ENCODE measurements at places on chromosomes 3 and 15. TPM values are rescaled to one million over a fixed set of nuclear protein-coding genes. Genes with fewer than 3 reads are reported as not detected.

DNA sequence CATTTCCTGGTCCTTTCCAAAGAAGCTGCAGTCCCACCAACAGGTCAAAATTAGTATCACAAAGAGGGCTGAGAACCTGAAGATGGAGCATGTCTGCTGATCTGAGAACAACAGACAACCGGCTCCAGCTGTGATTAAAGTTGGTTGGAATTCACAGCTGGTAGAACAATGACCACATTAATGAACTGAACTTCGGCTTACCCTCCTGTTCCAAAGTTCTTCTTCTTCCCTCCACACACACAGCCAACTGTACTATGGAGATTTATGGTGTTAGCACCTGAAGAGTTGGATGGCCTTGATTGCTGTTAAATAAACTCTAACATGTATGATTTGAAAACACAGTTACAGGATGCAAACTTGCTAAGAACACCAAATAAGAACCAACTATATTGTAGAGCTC, 27.4 kb upstream of the ROPN1 start:
- no peak overlapping the region for H3K4me3 ChIP-seq
- no peak overlapping the region for H3K27ac ChIP-seq
- H3K4me1 ChIP-seq: no peaks in the 10 kb centered on the region
- peaks cover 25% of the 10 kb centered on the region for H3K27me3 ChIP-seq
- DNase-seq: no peak
- H3K36me3 ChIP-seq: no peaks in the 10 kb centered on the region

DNA sequence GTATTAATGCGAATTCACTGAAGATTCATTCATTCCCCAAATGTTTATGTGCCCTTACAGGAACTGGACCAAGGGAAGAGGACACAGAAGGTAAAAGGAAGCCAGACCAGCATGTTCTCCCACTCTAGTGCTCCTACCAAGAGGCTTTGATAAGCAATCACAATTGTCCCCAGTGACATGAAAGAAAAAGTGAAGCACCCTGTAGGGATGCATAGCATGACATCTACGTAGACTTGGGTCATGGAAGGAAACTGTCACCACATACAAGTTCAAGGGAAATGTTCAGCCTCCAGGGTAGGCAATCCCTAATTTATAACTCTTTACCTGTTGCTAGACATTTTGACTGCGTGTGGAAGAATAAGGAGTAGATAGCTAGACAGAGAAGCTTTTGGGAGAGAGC, 348.6 kb upstream of the MCTP2 start:
- H3K4me1 ChIP-seq: no peaks in the 10 kb centered on the region
- no peak overlapping the region for H3K4me3 ChIP-seq
- H3K27me3 ChIP-seq: no peaks in the 10 kb centered on the region
- no peaks in the 10 kb centered on the region for H3K36me3 ChIP-seq
- DNase-seq: no peak

The GP5 gene
- total RNA-seq: 0.18 TPM

- DNase-seq: peak; percentile 11
- no peak overlapping the region for H3K27ac ChIP-seq
- no peak overlapping the region for H3K4me3 ChIP-seq
- peaks cover 53% of the 10 kb centered on the region for H3K4me1 ChIP-seq
- no peaks in the 10 kb centered on the region for H3K36me3 ChIP-seq
Measured at GRCh38 chr15:99437315-99438223, 128.2 kb upstream of the MEF2A start.

GRCh38 chr15:74378848-74379247, 11.4 kb upstream of the CYP11A1 start:
- H3K36me3 ChIP-seq: no peaks in the 10 kb centered on the region
- peak overlapping the region; percentile 13 for H3K27ac ChIP-seq
- H3K4me1 ChIP-seq: peaks cover 52% of the 10 kb centered on the region
- no peak overlapping the region for H3K4me3 ChIP-seq
- no peaks in the 10 kb centered on the region for H3K27me3 ChIP-seq

The WNT5A gene
- total RNA-seq: not detected

DNA sequence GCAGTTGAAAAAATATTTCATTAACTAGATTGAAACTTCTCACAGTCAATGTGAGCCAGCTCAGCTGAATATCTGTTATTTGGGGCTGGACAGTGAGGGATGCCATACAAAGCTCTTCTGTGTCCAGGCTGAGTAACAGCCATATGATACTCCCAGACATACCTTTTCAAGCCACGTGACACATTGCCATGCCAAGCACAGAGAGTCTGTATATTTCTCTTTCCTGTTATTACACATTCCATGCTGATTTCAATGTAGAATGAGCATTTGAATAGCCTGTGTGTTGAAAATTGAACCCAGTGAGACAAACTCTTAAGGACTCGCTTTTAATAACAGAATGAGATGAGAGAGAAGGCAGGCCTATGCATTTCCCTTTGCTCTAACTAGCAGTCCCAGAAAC, 334.7 kb upstream of the RASGRP1 start:
- no peak for DNase-seq
- H3K27me3 ChIP-seq: no peaks in the 10 kb centered on the region
- H3K36me3 ChIP-seq: no peaks in the 10 kb centered on the region
- no peak overlapping the region for H3K4me3 ChIP-seq
- H3K27ac ChIP-seq: no peak overlapping the region

GRCh38 chr3:190534386-190534785, 20.5 kb downstream of the IL1RAP start:
- no peak for DNase-seq
- H3K4me1 ChIP-seq: no peaks in the 10 kb centered on the region
- no peak overlapping the region for H3K27ac ChIP-seq
- no peaks in the 10 kb centered on the region for H3K36me3 ChIP-seq
- H3K27me3 ChIP-seq: no peaks in the 10 kb centered on the region
- H3K4me3 ChIP-seq: no peak overlapping the region

- DNase-seq: no peak
- no peaks in the 10 kb centered on the region for H3K27me3 ChIP-seq
- H3K27ac ChIP-seq: no peak overlapping the region
- H3K36me3 ChIP-seq: no peaks in the 10 kb centered on the region
- no peak overlapping the region for H3K4me3 ChIP-seq
Measured at GRCh38 chr3:139122221-139122581, 77.5 kb upstream of the PRR23C start.

The ADCY5 gene
- total RNA-seq: not detected

DNA sequence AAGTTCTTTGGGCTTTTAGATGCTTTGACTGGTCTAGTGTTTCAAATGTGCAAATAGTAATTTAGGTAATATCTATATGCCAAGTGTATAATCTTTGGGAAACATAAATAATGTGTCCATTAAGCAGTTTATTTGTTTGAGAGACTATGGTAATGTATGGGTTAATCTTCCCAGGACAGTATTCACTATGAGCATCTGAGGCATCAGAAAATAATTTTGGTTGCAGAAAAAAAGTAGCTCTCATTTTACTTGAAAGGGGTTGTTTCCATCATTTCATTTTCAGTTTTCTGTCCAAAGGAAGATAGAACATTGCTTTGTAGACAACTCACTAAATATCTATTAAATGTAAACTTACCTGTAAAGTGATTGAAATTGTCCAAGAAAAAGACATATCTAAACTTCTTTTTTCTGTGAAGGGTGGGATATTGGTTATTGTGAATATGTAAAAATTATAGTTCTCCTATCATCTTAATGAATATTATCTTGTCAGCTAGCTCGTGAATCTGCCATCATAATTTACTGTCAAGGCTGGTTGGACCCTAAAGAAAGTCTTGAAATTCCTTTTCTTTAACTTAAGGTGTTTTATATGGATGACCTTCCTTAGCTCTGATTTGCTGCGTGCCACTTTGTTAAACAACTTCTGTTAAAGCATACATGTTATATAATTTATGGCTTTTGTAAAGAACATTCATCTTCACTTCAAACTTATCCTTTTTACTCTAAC, 108.8 kb downstream of the EPHA3 start:
- no peak overlapping the region for H3K4me3 ChIP-seq
- no peak overlapping the region for H3K27ac ChIP-seq
- H3K36me3 ChIP-seq: no peaks in the 10 kb centered on the region
- no peak for DNase-seq

The GUCA1C gene
- total RNA-seq: not detected

DNA sequence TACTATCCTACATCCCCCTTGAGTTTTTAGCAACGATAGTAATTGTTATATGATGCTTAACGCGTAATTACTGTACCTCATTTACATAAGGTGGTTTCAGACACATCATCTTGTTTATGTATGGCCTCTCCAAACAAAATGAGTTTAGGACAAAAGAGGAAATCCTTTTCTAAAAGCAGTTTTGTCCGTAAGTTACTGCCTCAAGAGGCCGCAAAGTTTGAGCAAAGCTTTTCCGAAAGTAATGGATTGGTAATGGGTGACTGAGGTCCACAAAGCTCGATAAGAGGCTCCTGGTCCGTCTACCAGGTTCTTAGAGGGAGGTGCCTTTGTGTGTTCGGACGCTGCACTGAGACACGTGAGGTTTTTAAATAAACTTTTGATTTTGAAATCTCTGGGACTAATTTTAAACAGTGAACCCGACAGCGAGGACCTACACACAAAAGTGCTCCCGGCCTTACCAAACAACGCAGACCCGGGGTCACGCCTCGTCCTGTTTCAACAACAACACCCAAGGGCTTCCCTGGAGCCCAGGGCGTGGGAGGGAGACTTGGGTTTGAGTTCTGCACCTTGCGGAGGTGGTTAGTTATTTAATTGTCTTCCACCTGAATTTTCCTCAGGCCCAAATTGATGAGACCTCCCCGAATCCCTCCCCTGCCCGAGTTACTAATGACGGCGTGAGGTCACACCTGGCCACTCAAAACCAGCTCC, 456 bp upstream of the C15orf61 start:
- peaks cover 11% of the 10 kb centered on the region for H3K36me3 ChIP-seq
- H3K27ac ChIP-seq: peak overlapping the region; percentile 89
- peaks cover 22% of the 10 kb centered on the region for H3K4me1 ChIP-seq
- no peak for DNase-seq
- peak overlapping the region; percentile 91 for H3K4me3 ChIP-seq

DNA sequence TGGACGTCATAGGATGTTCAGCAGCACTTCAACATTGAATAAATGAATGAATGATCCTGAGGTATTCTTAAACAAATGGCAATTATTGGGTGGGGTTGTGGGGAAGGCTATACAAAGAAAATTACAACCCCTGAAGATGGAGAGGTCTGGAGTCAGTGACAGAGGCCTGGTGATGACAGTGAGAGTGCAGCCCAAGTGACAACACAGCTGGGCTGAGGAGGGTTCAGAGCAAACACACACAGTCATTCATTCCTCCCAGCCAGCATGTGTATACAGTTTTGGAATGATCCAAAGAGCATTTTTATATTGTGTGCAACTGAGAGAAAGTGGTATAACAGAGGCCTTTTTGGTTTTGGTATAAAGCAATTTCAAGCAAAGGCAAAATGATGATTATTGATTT, 148.1 kb downstream of the ANO10 start:
- H3K4me1 ChIP-seq: no peaks in the 10 kb centered on the region
- peaks cover 5% of the 10 kb centered on the region for H3K27me3 ChIP-seq
- H3K27ac ChIP-seq: no peak overlapping the region
- H3K4me3 ChIP-seq: no peak overlapping the region

- no peak for DNase-seq
- H3K27ac ChIP-seq: no peak overlapping the region
- H3K4me3 ChIP-seq: no peak overlapping the region
- H3K36me3 ChIP-seq: no peaks in the 10 kb centered on the region
- H3K4me1 ChIP-seq: no peaks in the 10 kb centered on the region
- no peaks in the 10 kb centered on the region for H3K27me3 ChIP-seq
Measured at GRCh38 chr3:151901644-151902285, 28.3 kb downstream of the SUCNR1 start.

GRCh38 chr3:4672725-4673275, 179.7 kb downstream of the ITPR1 start:
- H3K36me3 ChIP-seq: peaks cover 93% of the 10 kb centered on the region
- no peaks in the 10 kb centered on the region for H3K27me3 ChIP-seq
- no peak overlapping the region for H3K27ac ChIP-seq
- no peaks in the 10 kb centered on the region for H3K4me1 ChIP-seq

GRCh38 chr3:177468331-177468730, 271.0 kb upstream of the TBL1XR1 start:
- no peak overlapping the region for H3K4me3 ChIP-seq
- H3K36me3 ChIP-seq: no peaks in the 10 kb centered on the region
- DNase-seq: no peak
- H3K27ac ChIP-seq: no peak overlapping the region
- no peaks in the 10 kb centered on the region for H3K27me3 ChIP-seq

GRCh38 chr15:88636050-88636449, 2.8 kb upstream of the ISG20 start:
- DNase-seq: no peak
- H3K36me3 ChIP-seq: peaks cover 48% of the 10 kb centered on the region
- H3K4me3 ChIP-seq: peak overlapping the region; percentile 39
- H3K4me1 ChIP-seq: peaks cover 94% of the 10 kb centered on the region

- H3K4me1 ChIP-seq: no peaks in the 10 kb centered on the region
- no peak for DNase-seq
- H3K27ac ChIP-seq: no peak overlapping the region
Measured at GRCh38 chr15:47987461-47987860, 133.3 kb upstream of the SLC24A5 start.

The GPR62 gene
- not detected for total RNA-seq

DNA sequence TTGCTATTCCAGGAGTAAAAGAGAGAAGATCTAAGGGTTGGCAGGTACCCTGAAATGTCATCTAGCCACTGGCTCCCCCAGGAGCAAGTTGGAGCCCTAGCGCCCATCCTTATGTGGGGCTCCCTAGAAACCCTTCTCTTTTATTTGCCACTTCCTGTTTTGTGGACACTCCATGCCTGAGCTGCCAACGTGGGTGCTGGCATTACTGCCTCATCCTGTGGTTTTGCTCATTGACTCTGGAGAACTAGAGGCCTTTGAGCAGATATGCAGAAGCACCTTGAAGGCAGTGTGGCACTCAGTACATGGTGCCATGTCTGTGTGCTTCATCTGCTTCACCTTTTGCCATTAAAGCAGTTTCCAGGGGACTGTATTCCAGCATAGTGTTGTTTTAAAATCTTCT, 8.1 kb downstream of the EDEM1 start:
- H3K36me3 ChIP-seq: peaks cover 85% of the 10 kb centered on the region
- no peak for DNase-seq
- H3K27ac ChIP-seq: peak overlapping the region; percentile 89

The PARP15 gene
- 213 TPM for total RNA-seq

Data from activated B cell treated with CpG ODN at 0.5 μM for 24 hours (primary cell).